ENCODE measurements at places on chromosomes 1 and 21.

GRCh38 chr1:154519591-154519991 is 17.4 kb upstream of the SHE start:
- no peak for DNase-seq

GRCh38 chr1:46166521-46167462 is 8.1 kb upstream of the TSPAN1 start:
- DNase-seq = peak; percentile 52

DNA sequence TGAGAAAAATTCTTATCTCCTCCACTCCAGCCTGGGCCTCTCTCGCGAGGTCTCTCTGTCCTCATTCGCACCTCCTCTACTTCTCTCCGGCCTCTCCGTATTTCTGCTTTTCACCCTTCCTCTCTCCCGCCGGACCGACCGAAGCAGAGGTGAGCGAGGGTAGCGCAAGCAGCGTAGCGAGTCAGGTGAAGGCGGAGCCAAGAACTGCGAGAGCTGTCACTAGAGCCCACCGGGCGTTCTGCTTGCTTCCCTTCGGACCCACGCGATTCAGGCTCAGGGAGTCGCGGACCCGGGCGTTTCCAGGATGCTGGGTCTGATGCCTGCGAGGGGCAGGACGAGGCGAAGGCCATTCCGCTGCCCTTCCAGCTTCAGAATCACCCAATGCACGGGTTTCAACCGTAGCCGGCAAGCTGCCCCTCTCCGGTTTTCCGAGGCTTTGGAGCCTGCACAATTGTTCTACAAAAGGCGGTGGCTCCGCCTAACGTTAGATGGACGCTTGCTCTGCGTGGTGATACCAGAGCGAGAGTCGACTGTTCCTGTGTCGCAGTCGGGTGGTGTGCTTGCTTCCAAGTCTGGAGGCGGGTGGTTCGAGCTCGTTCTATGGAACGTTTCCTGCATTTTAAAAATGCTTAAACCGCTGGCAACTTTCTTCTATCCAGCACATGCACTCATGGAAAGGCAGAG is 310.2 kb downstream of the FAM72C start:
- no peak for DNase-seq

- no peak for DNase-seq
Measured at GRCh38 chr1:62514746-62515423, 78.0 kb downstream of the USP1 start.

- no peak for DNase-seq
Measured at GRCh38 chr1:107467811-107468210, 327.0 kb downstream of the NTNG1 start.

DNA sequence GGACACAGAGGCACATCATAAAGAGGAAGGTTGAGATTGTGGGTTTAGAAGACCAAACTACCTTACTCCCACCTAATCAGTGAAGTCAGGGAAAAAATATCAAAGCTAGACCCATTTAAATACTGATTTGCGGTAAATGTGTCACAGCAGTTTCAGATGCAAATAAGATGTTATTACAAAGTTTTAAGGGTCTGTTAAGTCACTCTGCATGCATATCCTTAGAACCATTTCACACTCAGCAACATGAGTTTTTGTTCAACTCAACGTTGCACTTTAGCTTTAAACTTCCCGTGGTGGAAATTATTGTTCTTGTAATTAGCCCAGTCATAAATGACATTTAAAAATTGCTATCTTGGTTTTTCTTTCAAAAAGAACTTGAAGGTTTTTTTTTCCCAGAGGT is 34.8 kb downstream of the RPAP2 start:
- DNase-seq = no peak

- no peak for DNase-seq
Measured at GRCh38 chr1:22850681-22851080, 122.0 kb downstream of the LACTBL1 start.

DNA sequence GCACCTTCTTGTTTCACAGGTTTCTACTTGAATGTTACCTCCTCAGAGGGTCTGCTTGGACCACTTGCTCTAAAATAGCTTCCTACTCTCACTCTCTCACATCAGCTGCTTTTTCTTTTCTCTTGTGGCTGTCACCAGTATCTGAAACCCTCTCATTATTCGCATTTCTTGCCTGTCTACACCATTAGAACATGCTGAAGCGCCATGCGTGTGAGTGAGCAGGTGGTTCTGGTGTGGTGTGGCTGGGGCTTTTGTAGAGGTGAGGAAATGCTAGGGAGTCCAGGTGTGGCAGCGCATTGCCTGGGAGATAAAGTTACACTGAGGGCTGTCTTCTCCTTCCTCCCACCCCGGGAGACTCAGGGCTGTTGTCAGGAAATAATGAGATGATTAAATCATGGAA is 4.1 kb downstream of the ZNF362 start:
- no peak for DNase-seq

- DNase-seq = no peak
Measured at GRCh38 chr21:38349111-38349746, 92.4 kb downstream of the KCNJ15 start.

GRCh38 chr1:236143104-236143948 is 987 bp downstream of the GPR137B start:
- DNase-seq = peak; percentile 30

DNA sequence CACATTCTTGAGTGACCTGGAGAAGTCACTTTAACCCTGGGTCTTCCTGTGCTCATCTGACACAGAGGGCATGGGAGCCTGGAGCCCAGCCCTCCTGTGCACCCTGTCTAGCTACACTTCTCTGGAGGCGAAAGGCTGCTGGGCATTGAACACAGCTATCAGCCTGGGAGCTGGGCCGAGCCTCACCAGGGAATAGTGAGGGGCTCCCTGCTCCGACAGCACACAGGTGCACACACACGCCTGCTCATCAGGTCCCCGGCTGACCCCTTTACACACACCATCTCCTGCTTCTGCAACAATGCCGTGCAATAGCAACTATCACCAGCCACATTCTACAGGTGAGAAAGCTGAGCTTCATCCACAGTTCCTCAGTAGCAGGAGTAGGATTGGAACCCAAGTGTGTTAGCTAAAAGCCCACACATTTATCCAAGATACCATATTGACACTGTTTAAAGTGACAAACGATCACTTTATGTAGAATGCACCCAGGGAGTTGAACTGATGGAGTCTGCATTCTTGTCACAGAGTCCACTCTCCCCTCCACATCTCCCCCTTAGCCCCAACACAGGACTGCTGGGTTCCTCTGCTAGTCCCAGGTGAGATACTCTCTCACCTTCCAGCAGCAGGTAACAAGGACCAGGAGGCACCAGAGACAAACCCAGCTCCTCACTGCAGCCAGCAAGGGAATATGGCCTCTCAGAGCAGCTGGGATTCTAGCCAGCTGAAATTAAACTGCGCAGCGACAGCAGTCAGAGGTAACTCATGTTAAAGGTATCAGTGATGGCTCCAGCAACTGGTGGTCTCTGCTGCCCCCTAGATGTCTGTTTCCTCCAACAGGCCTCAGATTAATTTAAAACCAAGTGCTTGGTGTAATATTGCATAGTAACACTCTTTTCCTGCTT is 18.3 kb upstream of the CAPN8 start:
- peak; percentile 56 for DNase-seq

DNA sequence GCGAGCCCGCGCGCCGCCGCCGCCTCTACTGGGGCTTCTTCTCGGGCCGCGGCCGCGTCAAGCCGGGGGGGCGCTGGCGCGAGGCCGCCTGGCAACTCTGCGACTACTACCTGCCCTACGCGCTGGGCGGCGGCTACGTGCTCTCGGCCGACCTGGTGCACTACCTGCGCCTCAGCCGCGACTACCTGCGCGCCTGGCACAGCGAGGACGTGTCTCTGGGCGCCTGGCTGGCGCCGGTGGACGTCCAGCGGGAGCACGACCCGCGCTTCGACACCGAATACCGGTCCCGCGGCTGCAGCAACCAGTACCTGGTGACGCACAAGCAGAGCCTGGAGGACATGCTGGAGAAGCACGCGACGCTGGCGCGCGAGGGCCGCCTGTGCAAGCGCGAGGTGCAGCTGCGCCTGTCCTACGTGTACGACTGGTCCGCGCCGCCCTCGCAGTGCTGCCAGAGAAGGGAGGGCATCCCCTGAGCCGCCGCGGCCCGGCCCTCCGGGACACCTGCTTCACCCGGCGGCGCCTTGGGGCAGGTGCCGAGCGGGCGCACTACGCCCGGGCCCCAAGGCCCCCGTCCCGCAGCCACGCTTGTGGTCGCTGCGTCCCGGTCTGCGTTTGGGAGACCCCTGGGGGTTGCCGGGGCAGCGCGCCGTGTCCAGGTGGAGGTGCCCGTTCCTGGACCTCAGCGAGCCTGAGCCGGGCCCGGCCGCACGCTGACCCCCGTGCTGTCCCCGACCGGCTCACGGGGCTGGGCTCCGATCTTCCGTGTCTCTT is 944 bp downstream of the B3GALT6 start:
- DNase-seq = no peak

GRCh38 chr1:228018125-228018398 is 11.3 kb downstream of the WNT3A start:
- DNase-seq = no peak

GRCh38 chr1:210251680-210252490 is 19.3 kb downstream of the SERTAD4 start:
- peak; percentile 7 for DNase-seq

DNA sequence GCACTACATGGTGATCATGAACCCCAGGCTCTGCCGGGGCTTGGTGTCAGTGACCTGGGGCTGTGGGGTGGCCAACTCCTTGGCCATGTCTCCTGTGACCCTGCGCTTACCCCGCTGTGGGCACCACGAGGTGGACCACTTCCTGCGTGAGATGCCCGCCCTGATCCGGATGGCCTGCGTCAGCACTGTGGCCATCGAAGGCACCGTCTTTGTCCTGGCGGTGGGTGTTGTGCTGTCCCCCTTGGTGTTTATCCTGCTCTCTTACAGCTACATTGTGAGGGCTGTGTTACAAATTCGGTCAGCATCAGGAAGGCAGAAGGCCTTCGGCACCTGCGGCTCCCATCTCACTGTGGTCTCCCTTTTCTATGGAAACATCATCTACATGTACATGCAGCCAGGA is 589 bp downstream of the OR2W3 start:
- no peak for DNase-seq

- no peak for DNase-seq
Measured at GRCh38 chr1:8092657-8093056, 66.5 kb upstream of the ERRFI1 start.

DNA sequence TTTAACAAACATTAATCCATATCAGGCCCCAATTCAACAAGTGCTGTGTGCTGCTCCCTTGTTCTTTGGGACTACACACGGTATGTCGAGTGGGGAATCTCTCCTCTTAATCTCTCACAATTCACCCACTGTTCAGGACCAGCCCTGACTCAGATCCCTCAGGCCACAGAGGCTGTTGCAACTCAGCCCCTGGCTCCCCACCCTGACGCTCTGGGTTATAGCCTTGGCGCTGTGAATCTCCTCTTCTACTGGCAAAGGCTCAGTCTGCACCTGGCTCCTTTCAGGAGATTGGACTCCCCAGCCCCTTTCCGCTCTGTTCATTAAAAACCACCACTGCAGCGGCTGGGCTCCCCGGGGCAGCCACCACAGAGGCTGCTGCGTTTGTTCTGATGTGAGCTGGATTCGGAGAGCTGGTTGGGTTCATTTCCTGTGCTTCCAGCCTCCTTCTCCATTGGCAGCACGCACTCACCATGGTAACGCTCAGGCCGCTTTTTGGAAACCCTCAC is 13.0 kb downstream of the CAPN8 start:
- no peak for DNase-seq

GRCh38 chr21:37393030-37393429 is 26.5 kb downstream of the DYRK1A start:
- DNase-seq = no peak

GRCh38 chr21:24289539-24289938 is 1317.7 kb downstream of the MRPL39 start:
- no peak for DNase-seq

Data from stimulated activated CD4-positive, alpha-beta T cell treated with anti-CD3 and anti-CD28 coated beads, Interleukin-4, amount 100 ng/mL, for 1 hour (primary cell).